Prostate gland (tissue), 2 donors: ENCODE measurements at places on chromosomes 11 and 22. TPM values are rescaled to one million over a fixed set of nuclear protein-coding genes. Genes with fewer than 3 reads are reported as not detected.

DNA sequence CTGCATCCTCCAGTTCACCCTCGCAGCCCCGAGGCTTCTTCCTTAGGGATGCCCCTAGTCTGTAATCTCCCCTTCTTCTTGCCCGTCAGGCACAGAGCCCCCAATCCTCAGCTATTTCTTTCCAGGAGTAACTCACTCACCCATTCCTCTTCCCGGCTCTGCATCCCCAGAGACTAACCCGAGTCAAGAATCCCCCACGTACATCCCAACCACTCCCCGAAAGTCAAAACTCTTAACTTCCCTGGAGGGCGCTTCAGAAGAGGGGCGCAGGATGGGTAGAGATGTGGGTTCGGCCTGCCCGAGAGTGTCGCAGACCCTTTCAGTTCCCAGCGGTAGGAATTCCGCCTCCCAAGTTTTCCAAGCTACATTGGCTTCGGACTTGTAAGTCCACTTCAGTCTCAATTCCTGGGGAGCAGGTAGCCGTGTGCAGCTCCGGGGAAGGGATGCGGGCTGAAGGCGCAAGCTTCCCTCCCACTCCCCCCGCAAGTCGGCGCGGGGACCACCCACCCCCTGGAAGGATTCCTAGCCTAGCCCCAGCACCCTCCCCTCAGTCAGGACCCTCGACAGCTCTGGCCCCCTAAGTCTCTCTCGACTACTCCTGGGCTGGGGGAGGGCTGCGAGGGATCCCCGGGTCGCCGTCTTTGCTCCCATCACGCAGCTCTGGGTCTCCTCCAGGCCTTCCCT lies 871 bp downstream of the BDNF start:
- peaks cover 7% of the 10 kb centered on the region for H3K4me1 ChIP-seq
- no peak for DNase-seq
- H3K36me3 ChIP-seq = no peaks in the 10 kb centered on the region
- H3K27ac ChIP-seq = no peak overlapping the region

GRCh38 chr22:45818424-45819085 lies 146.9 kb downstream of the ATXN10 start:
- H3K4me3 ChIP-seq = no peak overlapping the region
- no peaks in the 10 kb centered on the region for H3K27me3 ChIP-seq
- H3K36me3 ChIP-seq = no peaks in the 10 kb centered on the region
- H3K4me1 ChIP-seq = peaks cover 8% of the 10 kb centered on the region
- peak overlapping the region; percentile 50 for H3K27ac ChIP-seq

DNA sequence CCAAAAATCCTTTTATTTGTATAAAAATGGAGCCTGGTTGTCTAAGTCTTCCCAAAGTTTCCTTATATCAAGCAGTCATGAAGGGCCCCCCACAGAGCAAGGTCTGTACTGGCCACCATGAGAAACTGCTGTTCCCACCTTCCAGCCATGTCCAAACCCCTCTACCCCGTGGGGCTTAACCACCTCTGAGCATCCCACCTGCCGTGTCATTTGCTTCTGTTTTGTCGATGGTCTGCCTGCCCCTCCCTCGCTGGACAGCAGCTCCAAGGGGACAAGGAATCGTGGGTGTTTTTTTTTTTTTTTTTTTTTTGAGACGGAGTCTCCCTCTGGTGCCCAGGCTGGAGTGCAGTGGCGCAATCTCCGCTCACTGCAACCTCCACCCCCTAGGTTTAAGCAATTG lies 11.1 kb upstream of the ANO1 start:
- no peak for DNase-seq
- H3K4me3 ChIP-seq = no peak overlapping the region
- H3K27me3 ChIP-seq = no peaks in the 10 kb centered on the region

DNA sequence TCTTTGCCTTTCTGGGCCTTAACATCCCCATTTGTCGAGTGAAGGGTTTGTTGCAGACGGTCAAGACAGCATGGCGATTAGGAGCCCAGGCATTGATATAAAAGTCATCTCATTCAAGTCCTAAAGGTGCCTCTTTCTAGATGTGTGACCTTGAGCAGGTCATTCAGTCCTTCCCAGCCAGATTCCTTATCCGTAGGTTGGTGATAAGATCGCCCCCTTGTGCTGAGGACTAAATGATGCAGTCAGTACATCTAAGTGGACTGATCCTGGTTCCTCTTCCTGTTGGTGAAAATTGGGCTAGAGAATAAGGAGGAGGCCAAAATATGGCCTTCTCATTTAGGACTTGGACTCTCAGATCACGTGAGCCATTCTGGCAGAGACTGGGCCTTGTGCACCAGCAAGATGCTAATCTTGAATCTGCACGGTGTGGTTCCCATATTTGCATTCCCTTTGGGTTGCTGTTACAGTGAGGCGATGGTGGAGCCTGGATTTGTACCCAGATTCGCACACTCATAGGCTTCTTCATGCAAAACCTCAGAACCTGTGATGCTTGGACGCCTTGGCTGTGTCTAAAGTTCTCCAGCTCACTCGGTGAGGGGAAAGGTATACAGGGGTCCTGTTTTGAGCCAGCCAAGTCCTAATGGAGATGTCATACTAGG lies 156.8 kb downstream of the MYO18B start:
- DNase-seq = no peak
- no peaks in the 10 kb centered on the region for H3K36me3 ChIP-seq
- H3K4me3 ChIP-seq = no peak overlapping the region
- H3K27me3 ChIP-seq = no peaks in the 10 kb centered on the region

Gene C11orf87
- total RNA-seq = not detected
